ENCODE measurements at places on chromosomes 7 and 10.
A peak's percentile ranks its signal among the peaks of the same experiment; 100 is the strongest.

DNA sequence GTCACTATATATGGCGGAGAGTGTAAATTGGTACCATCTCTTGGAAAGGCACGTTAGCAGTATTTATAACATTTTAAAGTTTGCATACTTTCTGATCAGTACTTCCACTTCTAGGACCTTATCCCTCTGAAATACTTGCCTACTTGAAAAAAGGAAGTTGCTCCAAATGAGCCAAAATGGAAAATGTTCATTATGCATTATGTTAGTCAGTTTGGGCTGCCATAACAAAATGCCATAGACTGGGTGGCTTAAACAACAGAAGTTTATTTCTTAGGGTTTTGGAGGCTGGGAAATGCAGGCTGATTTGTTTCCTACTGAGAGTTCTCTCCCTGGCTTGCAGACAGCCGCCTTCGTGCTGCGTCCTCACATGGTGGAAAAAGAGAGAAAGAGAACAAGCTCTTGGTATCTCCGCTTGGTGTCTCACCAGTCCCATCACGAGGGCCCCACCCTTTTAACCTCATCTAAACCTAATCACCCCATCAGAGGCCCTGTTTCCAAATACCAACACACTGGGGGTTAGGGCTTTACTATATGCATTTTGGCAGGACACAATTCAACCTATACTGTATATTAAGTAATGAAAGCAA is 6.9 kb downstream of the SNX10 start:
- no peak for DNase-seq

DNA sequence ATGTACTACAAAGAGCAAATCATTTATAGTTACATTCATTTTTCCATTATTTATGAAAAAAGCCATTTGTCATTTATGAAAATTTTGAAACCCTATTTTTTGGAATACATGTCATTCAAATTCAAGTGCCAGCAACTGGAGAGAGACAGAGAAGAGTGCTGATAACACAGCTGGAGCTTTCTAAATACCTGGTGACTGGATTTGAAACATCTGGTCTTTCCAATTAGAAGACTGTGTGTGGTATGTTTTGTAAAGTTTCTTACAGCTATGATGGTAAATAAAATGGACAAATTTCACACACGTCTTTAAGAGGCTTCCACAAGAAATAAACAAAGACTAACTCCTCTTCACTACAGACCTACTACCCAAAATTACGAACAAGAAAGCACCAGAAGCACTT is 56.8 kb downstream of the CHCHD3 start:
- DNase-seq: no peak

GRCh38 chr7:145729691-145730090 is 386.9 kb upstream of the CNTNAP2 start:
- DNase-seq: peak; percentile 56

- DNase-seq: peak; percentile 16
Observed at GRCh38 chr7:70571961-70572360, 560.0 kb upstream of the GALNT17 start.

DNA sequence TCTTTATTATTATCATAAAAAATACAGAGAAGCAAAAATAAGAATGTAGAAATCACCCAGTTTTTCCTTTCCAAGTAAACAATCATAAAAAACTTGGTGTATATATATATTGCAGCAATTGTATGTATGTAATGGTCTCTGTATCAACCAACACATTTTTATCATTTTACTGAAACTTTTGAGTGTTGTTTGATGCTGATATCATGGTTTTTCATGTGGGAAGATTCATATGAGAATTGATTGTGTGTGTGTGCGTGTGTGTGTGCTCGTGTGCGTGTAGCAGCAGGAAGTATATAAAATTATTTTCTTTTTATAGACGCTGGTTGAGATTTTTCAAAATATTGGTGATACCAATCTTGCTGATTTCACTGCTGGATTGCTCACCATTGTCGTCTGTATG is 22.3 kb downstream of the SLC26A4 start:
- DNase-seq: no peak

GRCh38 chr7:29565982-29566746 is 2.5 kb downstream of the PRR15 start:
- no peak for DNase-seq

DNA sequence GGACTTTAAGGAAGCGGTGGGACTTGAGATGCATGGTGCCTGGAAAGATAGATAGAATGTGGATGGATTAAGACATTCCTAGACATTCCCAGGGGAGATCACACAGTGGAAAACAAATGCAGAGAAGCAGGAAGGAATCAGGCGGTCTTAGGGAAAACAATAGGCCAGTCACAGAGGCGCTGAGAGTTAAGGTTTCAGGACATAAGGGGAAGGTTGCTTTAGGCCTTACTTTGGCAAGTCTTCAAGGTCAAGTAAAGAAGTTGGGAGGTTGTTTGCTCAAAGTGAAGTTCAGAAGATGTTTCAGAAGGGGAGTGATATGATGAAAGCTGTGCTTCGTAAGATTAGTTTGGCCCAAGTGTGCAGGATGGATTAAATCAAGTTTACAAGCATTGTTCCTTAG is 109.4 kb downstream of the SUGCT start:
- DNase-seq: no peak

DNA sequence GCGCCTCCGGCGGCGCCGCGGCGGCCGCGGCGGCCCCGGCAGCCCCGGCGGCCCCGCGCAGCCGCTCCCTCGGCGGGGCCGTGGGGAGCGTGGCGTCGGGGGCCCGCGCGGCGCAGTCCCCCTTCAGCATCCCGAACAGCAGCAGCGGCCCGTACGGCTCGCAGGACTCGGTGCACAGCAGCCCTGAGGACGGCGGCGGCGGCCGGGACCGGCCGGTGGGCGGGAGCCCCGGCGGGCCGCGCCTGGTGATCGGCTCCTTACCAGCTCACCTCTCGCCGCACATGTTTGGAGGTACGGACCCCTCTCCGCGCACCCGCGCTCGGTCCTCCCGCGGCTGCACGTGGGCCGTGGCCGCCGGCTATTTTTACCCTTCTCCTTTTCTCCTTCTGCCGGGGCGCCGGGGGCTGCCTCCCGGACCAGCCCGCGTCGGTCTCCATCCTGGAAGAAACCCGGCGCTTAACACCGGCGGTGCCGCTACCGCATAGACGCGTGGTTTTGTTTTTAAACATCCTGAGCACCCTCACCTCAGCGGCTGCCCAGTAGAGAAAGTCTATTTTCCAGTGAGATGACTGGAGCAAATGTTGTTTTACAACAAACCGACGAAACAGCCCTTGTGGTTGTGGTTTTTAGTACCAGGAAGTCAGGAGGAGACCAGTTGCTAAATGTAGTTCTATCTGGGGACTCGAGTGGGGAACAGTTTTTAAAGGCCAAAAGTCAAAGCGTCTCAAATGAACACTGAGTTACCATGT is 1.3 kb downstream of the ZNRF2 start:
- DNase-seq: peak; percentile 81

- no peak for DNase-seq
Observed at GRCh38 chr7:148978091-148978490, 50.2 kb downstream of the PDIA4 start.

GRCh38 chr10:96440361-96441292 is 73.1 kb downstream of the TLL2 start:
- DNase-seq: no peak

DNA sequence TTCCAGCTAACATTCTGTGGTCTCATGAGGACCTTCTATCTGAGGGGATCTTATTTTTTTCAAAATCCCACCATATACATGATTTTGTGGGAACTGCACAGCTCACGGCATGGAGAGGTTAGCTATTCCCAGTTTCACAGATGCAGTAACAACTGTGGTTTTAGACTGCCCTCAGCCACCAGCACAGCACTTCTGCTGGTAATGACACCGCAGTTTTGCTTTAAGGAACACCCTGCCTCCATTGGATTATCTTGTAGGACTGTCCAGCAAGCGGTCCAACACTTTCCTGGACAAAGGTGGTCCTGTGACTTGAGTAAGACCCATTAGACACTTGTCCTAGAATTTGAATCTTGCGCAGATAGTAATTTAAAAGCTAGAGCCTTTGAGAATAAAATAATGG is 65.3 kb upstream of the SMNDC1 start:
- no peak for DNase-seq

DNA sequence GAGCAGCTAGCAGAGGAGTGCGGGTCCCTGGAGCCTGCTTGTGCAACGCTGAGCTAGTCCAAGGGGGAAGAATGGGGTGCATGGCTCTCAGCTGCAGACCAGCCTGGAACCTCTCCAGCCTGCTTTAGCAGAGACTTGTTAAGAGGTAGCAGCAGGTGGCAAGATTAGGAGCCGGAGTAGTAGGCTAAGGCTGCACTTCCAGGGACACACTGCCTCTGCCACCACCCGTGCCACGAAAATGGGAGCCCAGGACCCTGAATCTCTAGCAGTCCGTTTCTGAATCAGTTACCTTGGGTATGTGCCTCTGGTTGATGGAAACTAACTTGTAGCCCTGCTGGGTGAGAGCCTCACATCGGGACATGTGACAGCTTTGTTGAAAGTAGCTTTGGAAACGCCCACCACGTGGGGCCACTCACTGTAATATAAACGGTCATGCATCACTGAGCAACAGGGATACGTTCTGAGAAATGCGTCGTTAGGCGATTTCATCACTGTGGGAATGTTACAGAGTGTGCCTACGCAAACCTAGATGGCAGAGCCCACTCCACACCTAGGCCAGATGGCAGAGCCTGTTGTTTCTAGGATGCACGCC is 25.9 kb downstream of the HTRA1 start:
- DNase-seq: no peak

GRCh38 chr7:105653441-105654005 is 72.2 kb upstream of the EFCAB10 start:
- no peak for DNase-seq

GRCh38 chr10:131251146-131251541 is 60.4 kb downstream of the TCERG1L start:
- DNase-seq: no peak

DNA sequence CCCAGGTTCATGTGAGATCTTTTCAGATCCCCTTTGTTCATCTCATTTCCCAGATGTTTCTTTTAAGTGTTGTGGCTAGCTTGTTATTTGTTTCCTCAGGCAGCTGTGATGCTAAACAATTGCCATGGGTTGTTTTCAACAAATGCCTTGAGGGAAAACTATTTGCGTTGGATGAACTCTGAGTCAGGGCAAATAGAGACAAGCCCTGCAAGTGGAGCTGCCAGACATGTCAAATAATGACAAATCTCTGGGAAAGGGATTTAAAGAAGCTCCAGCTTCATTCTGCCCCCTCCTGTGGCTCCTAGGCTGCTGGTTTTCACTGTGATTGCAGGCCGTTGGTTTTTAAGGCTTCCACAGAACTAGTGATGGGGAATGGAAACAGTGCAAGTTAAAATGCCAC is 272.4 kb upstream of the SP8 start:
- no peak for DNase-seq

DNA sequence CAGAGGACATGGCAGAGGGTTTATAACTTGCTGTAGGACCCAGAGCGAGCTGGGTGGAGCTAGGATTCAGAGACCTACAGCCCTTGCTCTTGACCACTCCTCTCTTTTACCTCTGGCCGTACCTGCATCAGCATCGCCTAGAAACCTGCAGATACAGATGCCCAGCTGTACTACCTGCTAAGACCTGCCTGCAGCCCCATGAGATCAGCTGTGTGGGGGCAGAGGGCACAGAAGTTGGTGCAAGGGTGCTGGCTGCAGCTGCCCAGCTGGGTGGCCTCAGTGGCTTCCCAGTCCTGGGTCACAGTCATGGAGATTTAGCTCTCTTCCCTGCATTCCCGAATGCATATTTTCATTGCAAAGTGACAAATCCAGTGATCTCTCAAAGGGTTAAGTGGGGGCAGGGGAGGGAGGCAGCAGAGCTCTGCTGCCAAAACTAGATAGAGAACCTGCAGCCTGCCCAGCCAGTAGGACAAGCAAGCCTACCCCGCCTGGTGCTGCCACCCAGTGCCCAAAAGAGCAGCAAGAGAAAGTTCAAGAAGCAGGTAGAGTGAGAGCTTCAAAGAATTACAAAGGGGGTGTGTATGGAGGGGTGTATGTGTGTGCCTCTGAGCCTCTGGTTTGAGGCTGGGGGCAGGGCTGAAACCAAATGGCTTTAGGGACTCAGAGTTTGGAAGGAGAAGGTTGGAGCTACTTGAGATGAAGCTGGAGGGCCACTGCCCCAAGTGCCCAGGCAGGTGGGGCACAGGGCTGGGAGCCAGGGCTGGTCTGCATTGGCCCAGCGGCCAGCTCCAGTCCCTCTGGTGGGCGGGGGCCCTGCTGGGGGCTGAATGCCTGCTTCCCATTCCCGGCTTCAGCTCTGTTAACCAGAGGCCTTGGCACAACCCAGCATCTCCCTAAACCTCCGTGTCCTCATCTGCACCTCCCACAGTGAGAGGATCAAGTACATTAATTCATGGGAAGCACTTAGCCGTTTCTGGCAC is 6.9 kb downstream of the FAM241B start:
- DNase-seq: peak; percentile 44

- no peak for DNase-seq
Observed at GRCh38 chr7:90892213-90892612, 296.1 kb downstream of the CDK14 start.

GRCh38 chr7:8939446-8939845 is 506.0 kb downstream of the NXPH1 start:
- DNase-seq: no peak

- DNase-seq: peak; percentile 68
Observed at GRCh38 chr10:49585387-49585786, 24.7 kb upstream of the SLC18A3 start.

DNA sequence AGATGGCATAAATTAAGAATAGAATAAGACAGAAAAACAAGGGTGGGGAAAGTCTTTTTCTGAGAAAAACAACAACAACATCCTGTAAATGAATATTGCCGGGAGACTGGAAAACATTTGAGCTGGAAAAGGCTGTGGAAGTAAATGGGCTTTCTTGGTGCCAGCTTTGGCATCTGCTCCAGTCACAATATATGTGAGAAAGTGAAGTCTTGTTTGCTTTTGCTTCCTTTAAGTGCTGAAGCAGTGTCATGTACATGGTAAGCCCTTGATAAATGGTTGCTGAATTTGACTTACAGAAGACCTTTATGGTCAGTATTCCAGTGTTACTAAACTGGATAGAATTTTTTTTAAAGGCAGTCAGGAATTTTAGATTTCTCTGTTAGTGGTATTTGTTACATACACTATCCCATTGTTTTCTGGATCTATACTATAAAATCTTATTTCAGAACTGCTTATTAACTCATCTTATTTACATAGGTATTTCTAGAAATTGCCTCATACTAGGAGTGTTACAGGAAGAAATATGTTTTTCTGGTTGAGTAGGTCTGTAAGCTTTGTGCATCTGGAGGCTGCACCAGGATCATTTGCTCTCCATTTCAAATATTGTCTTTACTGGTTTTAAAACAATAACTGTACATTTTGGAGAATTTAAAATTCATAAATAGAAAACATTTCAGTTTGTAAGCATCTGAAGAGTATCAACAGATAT is 201.7 kb upstream of the FOXP2 start:
- DNase-seq: no peak

GRCh38 chr10:106493226-106493625 is 671.3 kb downstream of the SORCS1 start:
- no peak for DNase-seq
